ENCODE measurements at places on chromosomes 12 and 14. TPM values are rescaled to one million over a fixed set of nuclear protein-coding genes. Genes with fewer than 3 reads are reported as not detected.

Gene HCAR2
- 17.4 TPM for total RNA-seq

Gene GALNT16
- total RNA-seq, result 4.6 TPM

Gene PRICKLE1
- 6.1 TPM for total RNA-seq

DNA sequence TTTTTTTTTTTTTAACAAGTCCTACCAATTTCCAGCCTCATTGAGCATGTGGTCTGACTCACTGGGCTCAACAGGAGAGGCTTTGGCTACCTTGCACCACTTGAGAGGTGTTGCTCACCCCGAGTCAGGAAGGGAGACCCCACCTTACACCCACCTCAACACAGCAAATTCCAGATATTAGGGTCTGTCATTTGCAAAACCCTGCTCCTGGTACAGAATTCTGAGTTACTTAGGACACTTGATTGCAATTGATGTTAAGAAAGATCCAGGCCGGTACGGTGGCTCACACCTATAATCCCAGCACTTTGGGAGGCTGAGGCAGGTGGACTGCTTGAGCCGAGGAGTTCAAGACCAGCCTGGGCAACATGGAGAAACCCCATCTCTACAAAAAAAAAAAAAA, 14.1 kb downstream of the DGLUCY start:
- no peak for DNase-seq

DNA sequence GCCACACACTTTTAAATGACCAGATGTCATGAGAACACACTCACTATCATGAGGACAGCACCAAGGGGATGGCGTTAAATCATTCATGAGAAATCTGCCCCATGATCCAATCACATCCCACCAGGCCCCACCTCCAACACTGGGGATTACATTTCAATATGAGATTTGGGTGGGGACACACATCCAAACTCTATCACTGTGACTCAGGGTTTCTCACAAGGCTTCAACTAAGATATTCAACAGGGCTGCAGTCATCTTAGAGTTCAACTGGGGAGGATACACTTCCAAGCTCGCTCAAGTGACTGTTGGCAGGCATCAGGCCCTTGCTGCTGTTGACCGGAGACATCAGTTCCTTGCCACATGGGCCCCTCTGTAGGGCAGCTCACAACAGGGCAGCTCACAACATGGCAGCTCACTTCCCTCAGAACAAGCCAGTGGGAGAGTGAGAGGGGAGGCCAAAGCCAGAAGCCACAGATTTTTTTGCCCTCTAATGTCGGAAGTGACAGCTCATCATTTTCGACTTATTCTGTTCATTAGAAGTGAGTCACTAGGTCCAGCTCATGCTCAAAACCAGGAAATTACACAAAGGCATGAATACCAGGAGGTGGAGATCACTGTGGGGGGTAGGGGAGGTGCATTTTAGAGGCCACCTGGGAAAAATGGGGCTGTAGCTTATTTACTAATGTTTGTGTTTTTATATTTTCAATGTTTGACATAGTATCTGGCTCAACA, 50.8 kb upstream of the PTHLH start:
- no peak for DNase-seq

- DNase-seq, result no peak
Observed at GRCh38 chr14:24693353-24693737, 59.4 kb upstream of the GZMB start.

- no peak for DNase-seq
Observed at GRCh38 chr14:21486640-21487087, 9.7 kb downstream of the TOX4 start.

DNA sequence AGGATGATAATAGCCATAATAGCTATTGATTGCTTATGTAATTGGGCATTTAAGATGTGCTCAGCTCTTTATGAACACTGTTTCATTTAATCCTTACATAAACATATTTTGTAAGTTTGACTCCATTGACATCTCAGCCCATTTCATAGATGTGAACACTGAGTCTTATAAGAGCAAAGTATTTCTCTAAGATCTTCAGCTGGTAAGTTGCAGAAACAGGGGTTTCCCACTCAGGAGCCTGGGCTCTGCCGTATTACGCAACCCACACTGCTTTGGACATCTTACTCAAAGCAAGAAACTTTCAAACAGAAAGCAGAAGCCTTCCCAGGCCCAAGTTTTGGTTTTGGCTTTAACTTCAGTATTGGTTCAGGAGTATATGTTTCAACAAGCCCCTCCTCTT, 705.1 kb downstream of the MED13L start:
- DNase-seq, result no peak

Data from suprapubic skin (tissue), 4 donors.